ENCODE measurements at places on chromosomes 2 and 18.

GRCh38 chr2:60447943-60448342, 105.5 kb downstream of the BCL11A start:
- no peak for DNase-seq

- DNase-seq, result no peak
Observed at GRCh38 chr2:192070099-192070498, 124.6 kb downstream of the TMEFF2 start.

- DNase-seq, result no peak
Observed at GRCh38 chr2:37847792-37848191, 77.3 kb upstream of the RMDN2 start.

- DNase-seq, result peak; percentile 64
Observed at GRCh38 chr2:636641-637405, 40.4 kb downstream of the TMEM18 start.

DNA sequence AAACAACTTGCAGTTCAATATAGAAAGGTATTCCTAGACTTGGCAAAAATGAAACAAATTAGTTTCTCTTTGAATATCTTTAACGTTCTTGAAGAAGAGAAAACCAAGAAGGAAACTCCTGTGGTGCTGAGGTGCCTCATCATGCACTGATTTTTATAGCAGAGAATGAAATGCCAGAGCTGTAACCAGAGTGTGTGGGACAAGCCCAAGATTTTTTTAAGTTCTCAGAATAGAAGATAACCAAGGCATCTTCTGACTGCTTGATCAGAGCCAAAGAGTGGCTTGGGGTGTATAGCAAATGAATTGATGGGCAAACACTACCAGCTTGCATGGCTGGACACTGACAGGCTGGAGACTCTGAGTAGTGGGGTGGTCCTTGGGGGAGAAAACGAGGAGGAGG, 7.9 kb downstream of the FHOD3 start:
- no peak for DNase-seq

GRCh38 chr2:103959174-103960128, 894.5 kb upstream of the POU3F3 start:
- DNase-seq, result peak; percentile 89

Data from pons (tissue), 1 donor.